Nephron progenitor cell (in vitro differentiated cells): ENCODE measurements at places on chromosomes 1 and 21.

DNA sequence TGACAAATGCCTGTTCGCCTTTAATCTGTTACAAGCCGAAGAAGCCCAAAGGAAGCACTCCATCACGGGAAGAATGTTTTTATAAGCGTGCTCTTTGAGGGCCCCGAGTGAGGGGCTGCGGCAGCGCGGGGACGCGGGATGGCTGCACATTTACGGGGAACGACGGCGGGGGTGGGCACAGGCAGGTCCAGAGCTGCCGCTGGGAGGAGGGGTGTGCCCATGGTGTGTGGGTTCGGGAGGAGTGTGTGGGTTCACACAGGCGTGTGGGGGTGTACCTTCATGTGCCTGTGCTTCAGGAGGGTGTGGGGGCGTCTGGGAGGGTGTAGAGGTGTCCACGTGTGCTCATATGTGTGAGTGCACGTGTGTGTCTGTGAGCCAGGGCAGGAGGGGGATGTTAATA, 155.9 kb upstream of the ZC3H12A start:
- peak; percentile 45 for DNase-seq

GRCh38 chr1:204180133-204180532, 14.0 kb upstream of the REN start:
- DNase-seq, result no peak

DNA sequence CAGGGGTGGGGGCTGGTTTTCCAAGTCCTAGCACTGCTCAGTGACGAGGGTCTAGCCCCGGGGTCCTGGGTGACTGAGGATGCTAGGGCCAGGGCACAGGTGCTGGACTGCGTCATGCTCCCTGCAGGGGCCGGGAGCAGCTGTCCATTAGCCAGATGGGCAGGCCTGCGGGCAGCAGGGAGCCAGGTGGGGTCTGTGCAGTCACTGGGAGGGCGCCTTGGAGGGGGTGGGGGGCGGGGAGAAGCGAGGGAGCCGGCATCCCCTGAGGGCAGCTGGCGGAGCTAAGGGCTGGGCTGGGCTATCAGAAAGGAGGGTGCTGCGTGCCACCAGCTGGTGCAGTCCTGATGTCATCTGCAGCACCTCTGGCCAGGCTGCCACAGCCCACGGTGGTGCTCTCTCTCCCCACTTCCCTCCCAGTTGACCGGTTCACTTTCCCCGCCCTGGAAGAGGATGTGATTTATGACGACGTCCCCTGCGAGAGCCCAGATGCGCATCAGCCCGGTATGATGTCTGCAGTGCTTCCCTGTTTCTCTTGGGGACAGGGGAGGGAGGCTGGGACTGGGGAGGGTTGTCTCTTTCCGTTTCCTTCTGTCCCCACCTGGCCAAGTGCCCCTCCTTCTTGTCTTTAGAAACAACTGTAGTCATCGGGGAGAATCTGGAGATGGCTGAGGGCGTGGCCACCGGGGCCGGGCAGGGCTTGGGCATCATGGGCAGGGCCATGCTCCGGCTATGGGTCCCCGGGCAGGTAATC, 63.8 kb downstream of the ARHGEF10L start:
- peak; percentile 65 for DNase-seq

DNA sequence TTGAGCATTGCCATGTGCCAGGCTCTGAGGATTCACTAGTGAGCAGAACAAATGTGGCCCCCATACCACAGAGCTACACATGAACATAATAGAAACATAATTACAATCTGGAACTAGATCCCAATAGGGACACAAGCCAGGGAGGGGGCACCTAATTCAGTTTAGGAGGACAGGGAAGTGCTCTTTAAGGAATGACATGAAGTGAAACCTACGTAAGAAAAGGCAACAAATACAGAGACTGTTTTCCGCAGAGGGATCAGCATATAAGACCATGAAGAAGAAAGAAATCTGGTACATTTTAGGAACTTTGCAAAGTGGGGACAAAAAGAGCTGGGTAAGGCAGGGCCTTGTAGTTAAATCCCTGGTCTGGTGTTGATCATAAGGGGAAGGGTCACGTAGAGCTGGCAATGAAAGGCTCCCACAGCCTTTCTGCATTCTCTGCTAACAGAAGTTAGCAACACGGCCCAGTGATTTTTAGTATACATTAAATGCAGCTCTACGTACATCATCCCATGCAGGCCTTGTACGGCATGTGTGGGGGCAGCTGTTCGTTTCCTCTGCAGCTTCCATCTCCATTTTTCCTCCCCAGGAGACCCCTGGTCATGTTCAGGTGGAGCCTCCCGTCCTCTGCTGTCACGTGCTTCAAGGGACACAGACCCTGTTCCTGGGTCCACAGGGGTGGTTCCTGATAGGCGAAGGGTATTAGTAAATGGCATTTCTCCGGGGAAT, 26.8 kb upstream of the SLC30A1 start:
- DNase-seq, result no peak

DNA sequence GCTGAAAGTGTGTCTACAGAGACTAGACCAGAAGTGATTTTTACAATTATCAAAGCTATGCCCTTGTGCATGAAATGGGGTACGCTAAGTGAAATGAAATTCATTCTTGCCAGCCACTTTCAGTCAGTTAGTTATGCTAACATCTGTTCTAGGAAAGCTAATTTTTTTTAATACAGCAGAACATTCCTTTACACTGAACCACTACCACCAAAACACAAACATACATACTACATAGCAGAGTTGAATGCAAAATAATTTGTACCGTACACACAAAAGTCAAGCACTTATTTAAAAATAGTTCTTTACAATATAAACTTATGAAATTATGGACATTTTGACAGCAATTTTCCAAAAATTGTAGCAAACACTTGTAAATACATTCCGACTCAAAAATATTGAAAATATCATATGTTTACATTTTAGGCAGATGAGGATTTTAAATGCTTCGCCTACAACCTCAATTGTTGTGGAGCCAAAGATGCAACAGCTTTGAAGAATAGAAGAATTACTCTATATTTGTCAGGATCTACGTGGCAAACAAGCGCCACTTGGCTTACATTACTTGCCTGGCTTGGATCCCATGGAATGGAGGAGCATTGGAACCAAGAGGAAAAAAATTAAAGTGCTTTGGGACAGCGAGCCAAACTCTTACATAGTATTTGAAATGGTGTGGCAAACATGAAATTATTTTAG, 30.6 kb downstream of the WLS start:
- DNase-seq, result no peak

GRCh38 chr1:33282791-33283190, 26.5 kb downstream of the ZNF362 start:
- no peak for DNase-seq

GRCh38 chr1:208433086-208433485, 188.9 kb upstream of the PLXNA2 start:
- no peak for DNase-seq
